ENCODE measurements at places on chromosomes 5 and 9. TPM values are rescaled to one million over a fixed set of nuclear protein-coding genes. Genes with fewer than 3 reads are reported as not detected.

The DMGDH gene
- 0.12 TPM for total RNA-seq

The PCDHGA10 gene
- total RNA-seq: 5.3 TPM

The SEMA5A gene
- total RNA-seq: 12.0 TPM

The CATSPER3 gene
- not detected for total RNA-seq

The BASP1 gene
- total RNA-seq: 72.9 TPM

Measured in A172 (cell line).